ENCODE measurements at places on chromosomes 5 and 9.
A peak's percentile ranks its signal among the peaks of the same experiment; 100 is the strongest.

GRCh38 chr9:14127656-14128055 lies 186.3 kb downstream of the NFIB start:
- DNase-seq, result no peak

- DNase-seq, result no peak
Observed at GRCh38 chr9:12838546-12838945, 63.7 kb downstream of the LURAP1L start.

DNA sequence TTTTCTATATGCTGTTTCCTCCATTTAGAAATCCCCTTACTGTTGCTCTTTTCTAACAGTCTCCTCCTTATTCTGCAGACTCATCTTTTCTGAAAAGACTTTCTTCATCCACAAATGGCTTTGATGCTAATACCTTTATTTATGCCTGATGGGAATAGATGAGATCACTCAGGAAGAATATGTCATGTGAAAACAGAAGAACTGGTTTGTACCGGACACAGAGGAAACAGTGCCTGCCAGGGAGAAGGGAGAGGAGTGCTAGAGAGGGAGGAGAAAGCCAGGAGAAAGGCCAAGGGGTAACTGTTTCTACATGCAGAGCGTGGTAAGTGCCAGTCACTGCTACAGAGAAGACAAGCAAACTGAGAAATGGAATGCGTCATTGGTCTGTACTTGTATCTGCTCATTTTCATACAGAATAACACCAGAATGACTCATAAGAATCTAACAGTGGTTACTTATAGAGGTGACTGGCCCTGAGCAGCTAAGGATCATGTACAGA lies 45.9 kb upstream of the PJA2 start:
- peak; percentile 80 for DNase-seq

- DNase-seq, result no peak
Observed at GRCh38 chr9:127418037-127418471, 6.1 kb upstream of the ZNF79 start.

- DNase-seq, result no peak
Observed at GRCh38 chr5:167608390-167609272, 682.8 kb upstream of the WWC1 start.

Measured in HFF-Myc (cell line).